ENCODE measurements at places on chromosomes 3 and 15.

DNA sequence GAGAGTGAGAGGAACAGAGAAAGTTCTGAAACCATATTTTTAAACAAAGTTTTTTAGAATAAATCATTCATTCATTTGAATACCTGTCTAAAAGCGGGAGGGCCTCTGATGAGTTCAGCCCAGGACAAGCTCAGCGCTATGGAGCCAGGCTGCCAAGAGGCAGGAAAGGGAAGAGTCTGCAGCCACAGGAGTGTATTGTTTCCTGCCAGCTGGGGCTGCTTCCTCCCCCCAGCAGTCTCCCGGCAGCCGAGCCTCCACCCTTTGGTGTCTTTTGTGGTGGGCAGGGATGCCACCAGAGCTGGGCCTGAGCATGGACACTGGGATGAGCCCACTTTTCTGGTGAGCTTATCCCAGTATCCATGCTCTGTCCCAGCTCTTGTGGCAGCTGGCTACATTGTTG lies 199.5 kb upstream of the TPRG1 start:
- DNase-seq, result no peak

GRCh38 chr15:88190232-88190631 lies 66.3 kb downstream of the NTRK3 start:
- no peak for DNase-seq

DNA sequence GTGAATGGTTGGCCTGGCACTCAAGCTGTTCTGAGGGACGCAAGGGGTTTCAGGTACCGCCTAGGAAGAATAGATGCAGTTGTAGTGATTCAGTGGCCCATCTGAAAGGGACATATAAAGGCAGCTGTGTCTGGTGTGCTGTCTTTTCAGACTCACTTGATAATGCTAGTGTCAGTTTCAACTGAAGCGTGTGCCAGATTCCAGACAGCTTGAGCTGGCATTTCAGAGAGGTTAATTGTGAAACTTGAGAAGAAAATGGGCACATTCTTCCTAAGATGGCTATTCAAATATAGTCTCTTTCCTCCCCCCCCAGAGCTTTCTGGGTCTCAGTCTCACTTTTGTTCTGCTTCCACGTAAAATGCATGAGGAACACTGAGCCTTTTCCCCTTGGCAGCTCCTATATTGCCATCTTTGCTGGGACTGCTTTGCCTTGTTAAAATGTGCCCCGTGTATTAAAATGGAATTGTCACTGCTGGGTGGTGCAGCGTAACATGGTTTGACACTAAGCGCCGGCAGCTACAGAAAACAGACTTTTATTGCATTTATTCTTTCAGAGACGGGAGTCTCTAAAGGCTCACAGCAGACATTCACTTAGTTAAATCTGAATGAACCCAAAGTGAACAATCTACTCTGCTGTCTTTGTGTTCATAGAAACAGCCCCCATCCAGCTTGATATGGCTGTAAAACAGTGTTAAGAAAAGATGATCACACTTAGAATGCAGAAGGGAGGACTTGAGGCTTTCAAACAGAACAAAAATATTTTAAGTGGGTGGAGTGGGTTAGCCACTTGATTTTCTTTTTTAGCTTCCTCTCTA lies 478.7 kb downstream of the RBMS3 start:
- no peak for DNase-seq

GRCh38 chr3:45204136-45204535 lies 22.0 kb downstream of the TMEM158 start:
- DNase-seq, result no peak

DNA sequence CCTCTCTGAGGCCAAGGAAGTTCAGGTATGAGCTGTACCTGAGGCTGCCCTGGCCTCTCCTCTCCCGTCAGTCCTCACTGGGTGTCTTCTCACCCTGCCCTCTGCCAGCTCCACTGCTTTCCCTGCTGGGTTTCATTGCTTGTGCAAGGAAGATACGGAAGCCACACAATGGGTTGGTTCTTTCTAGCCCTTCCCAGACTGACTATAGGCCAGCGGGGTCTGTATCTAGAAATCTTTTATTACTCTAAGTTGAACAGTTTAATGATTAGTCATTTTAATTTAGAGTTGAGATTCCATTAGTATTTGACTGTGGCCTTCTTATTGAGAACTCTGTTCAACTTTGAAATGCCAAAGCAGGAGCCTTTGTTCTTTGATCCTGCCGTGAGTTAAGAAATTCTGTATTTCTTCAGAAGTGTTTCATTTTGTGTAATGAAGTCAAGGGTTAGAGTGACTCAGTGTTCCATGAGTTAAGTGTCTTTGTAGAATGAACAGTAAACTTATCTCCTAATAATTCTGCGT lies 16.2 kb downstream of the C3orf62 start:
- DNase-seq, result no peak

GRCh38 chr3:35322070-35322469 lies 317.3 kb upstream of the ARPP21 start:
- DNase-seq, result no peak

- no peak for DNase-seq
Observed at GRCh38 chr15:73030122-73030679, 22.1 kb upstream of the NEO1 start.

GRCh38 chr15:43934480-43934879 lies 107.7 kb downstream of the WDR76 start:
- no peak for DNase-seq

DNA sequence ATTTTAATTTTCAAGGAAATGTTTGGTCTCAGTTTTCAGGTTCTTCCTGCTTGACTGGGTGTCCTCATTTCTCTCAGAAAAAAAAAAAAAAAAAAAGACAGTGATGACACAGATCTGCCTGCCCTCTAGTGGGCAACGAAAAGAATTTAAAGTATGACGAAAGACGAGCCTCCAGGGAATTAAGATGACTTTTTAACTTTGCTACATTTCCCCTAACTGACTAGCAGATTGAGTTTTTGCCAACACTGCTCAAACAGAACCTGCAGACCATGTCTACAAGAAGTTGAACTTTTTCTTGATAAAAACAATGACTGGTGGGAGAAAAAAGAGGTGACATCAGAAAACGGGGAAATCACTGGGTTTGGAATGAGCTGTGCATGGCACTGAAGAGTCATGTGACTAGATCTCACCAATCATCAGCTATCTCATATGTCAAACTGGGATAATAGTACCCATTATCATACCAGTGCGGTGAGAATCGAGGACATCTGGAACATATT lies 40.8 kb downstream of the EOMES start:
- peak; percentile 12 for DNase-seq

All from hippocampal formation (tissue), 2 donors.